ENCODE measurements at places on chromosomes 1 and 21.
A peak's percentile ranks its signal among the peaks of the same experiment; 100 is the strongest.

GRCh38 chr1:167695147-167695546 is 26.6 kb upstream of the MPZL1 start:
- DNase-seq, result no peak

DNA sequence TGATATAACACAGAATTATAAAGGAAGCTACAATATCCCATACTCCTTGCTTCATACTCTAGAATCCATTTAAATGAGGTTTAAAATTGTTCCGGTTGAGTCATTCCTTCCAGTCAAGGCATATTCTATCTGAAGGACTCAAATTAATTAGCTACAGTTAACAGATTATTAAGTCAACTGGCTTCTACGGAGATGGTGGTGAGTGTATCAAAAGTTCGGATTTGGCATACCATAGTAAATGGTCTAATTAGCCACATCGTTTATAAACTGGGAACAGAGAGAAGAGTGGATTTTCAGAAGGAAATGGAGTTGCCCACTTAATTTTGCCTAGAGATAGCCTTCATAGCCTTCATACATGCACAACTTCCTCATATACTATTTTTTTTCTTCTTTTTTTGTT is 1095.3 kb downstream of the TTLL7 start:
- DNase-seq, result no peak

GRCh38 chr21:41712730-41713129 is 54.1 kb downstream of the RIPK4 start:
- no peak for DNase-seq

GRCh38 chr1:44947063-44947773 is 39.2 kb downstream of the EIF2B3 start:
- peak; percentile 35 for DNase-seq

GRCh38 chr1:20366056-20366462 is 75.4 kb downstream of the VWA5B1 start:
- DNase-seq, result peak; percentile 36

GRCh38 chr1:98651116-98651632 is 10.3 kb upstream of the SNX7 start:
- no peak for DNase-seq

GRCh38 chr21:46125846-46126301 is 28.0 kb downstream of the COL6A2 start:
- DNase-seq, result no peak

All from right kidney (tissue), 9 donors.